ENCODE measurements at places on chromosomes 4 and X.

GRCh38 chr4:36414248-36414647 is 132.8 kb downstream of the DTHD1 start:
- no peak for DNase-seq

DNA sequence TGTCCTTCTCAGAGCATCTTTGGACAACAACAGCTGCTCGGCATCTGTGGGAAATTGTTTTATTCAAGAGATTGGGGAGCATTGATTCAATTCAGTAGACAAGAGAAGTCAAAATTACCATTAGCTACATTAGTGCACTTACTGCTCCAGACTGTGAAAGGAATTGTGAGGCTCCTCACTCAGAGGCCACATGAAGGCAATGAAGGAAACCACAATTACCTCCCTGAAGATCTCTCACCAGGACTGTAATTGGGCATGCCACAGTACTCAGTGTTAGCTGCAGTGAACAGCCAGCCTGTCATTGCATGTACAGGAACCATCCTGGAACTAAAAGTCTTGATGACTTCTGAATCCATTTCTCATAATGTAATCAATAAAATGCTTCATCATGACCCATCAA is 144.8 kb downstream of the PPA2 start:
- no peak for DNase-seq

GRCh38 chrX:816411-816810 is 185.8 kb downstream of the SHOX start:
- no peak for DNase-seq

- DNase-seq: no peak
Measured at GRCh38 chr4:30559481-30559880, 160.7 kb upstream of the PCDH7 start.

- no peak for DNase-seq
Measured at GRCh38 chrX:107227780-107228485, 21.5 kb downstream of the DNAAF6 start.

- no peak for DNase-seq
Measured at GRCh38 chrX:16278927-16279326, 111.6 kb downstream of the MAGEB17 start.

DNA sequence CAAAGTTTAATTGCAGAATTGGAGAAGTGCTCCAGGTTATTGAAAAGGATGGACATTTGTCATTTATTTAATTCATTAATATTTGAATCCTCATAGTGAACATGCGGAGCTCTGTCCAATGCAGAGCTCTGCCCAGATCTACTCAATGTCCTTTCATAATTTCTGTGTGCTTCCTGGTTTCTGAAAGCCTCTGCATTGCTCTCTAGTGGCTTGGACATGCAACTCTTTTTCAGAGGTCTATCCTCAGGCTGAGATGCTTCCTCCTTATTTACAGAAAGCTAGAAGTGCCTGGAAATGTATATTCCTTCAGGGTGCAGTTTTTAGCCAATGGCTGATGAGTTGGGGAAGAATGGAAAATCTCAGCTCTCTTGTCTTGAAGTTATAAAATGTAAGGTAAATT is 786.1 kb upstream of the AADAT start:
- no peak for DNase-seq

GRCh38 chr4:98466868-98467599 is 191.4 kb downstream of the TSPAN5 start:
- DNase-seq: no peak

- DNase-seq: no peak
Measured at GRCh38 chrX:131045726-131046125, 12.4 kb upstream of the ARHGAP36 start.

GRCh38 chrX:112877771-112878173 is 37.1 kb upstream of the AMOT start:
- DNase-seq: no peak

DNA sequence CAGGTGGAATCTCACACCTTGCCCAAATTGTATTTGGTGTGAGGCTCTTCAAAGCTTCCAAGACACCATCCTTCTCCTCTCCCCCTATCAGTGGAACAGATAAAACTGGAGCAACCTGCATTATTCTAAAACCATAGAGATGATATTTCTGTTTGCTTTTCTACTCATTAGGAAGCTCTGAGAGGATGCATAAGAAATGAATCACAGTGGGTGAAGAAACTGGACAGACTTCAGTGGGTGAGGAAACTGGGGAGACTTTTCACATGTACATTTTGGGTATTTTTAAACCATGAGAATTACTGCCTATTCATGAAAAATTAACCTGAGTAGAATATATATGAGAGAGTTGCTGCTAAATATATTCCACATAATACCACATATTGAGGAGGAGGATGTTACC is 16.4 kb downstream of the HAND2 start:
- DNase-seq: no peak

DNA sequence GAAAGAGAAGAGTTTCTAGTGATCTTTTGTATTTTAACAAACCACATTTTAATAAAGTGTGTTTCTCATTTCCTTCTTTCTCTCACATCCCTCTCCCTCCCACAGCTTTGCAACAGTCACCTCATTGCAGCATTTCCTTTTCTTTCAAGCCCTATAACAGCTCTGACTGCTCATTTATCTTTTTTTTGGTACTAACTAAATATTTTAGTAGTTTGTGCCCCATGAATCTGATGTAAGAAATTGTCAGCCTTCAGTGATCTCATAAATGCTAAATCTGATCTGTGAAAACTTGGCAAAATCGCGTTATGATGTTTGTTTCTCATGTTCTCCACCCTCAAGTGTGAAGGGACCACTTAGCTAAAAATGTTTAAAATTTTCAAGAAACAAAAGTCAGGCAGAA is 258.5 kb upstream of the SLIT2 start:
- DNase-seq: no peak

- no peak for DNase-seq
Measured at GRCh38 chrX:106802063-106802387, 448 bp upstream of the TBC1D8B start.

DNA sequence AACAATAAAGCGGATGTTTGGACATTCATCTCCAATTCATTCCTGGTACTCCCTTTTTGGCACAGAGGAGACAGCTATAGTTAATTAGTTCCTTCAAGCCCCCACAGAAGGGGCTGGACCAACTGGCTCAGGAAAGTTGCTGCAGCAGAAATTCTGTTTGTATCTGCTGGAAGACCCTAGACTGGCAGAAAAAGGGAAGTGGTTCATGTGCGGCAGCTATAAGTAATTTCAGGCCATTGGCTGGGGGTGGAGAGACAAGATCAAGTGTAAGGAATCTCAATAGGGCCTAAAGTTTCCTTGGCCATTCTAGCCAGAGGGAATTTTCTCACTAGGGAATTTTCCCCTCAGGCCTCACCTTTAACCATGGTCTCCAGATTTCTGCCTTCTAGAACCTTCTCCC is 89.9 kb upstream of the DHX15 start:
- DNase-seq: no peak

- DNase-seq: no peak
Measured at GRCh38 chrX:41720125-41720779, 3.7 kb upstream of the GPR82 start.

DNA sequence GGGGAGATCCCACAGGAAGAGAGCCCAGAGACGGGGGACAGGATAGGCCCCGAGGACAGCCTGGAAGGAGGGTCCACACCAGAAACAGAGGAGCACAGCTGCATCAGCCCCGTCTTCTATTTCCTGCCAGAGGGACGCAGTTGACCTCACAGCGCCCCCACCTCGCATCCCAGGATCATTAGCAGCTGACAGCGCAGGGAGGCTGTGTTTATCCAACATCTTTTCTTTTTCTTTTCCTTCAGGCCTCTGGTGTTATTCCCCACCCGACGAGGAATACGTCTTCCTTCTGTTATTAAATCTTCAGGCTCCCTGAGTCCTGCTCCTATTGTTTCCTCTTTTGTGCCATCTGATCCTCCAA is 75.4 kb downstream of the DCHS2 start:
- DNase-seq: no peak

DNA sequence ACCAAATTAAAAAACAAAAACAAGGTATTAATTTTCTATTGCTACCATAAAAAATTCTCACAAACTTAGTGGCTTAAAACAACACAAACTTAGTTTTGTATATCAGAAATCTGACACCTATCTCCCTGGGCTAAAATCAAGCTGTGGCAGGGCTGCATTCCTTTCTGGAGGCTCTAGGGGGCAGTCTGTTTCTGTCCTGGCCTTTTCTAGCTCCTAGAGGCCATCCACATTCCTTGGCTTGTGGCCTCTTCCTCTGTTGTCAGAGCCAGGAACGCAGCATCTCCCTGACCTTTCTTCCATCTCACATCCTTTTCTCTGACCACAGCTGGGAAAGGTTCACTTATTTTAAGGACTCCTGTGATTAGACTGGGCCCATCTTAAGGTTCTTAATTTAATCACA is 38.9 kb upstream of the TLR2 start:
- DNase-seq: no peak

DNA sequence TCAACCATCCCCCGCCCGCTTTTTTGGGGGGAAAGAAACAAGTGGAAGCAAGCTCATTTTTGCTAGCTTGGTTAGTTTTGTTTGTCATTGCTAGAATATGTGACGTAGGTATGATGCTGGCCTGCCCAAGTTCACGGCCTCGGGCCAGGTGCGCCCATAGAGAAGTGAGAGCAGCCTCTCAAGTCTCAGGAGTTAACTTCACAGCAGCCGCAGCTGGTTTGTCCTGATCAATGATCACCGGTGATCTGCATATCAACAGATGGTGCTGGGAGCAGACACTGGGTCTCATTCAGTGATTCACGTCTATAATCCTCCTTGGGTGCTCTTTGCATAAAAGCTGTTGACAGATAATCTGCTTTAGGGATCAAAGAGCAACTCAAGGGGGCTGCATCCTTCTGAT is 50.1 kb downstream of the ENPP6 start:
- no peak for DNase-seq

- DNase-seq: no peak
Measured at GRCh38 chr4:130814896-130815295, 1718.9 kb downstream of the C4orf33 start.

- DNase-seq: no peak
Measured at GRCh38 chr4:17619416-17620105, 5.1 kb downstream of the MED28 start.

GRCh38 chr4:84498935-84499623 is at the start of gene NKX6-1:
NKX6-1 (minus strand) TSS chr4:84499292; CDS start chr4:84498228, 1,064 bp downstream.
- peak; percentile 9 for DNase-seq

- no peak for DNase-seq
Measured at GRCh38 chr4:53012738-53013137, 150.6 kb downstream of the RASL11B start.

- no peak for DNase-seq
Measured at GRCh38 chrX:139691493-139691842, 16.5 kb downstream of the MCF2 start.

DNA sequence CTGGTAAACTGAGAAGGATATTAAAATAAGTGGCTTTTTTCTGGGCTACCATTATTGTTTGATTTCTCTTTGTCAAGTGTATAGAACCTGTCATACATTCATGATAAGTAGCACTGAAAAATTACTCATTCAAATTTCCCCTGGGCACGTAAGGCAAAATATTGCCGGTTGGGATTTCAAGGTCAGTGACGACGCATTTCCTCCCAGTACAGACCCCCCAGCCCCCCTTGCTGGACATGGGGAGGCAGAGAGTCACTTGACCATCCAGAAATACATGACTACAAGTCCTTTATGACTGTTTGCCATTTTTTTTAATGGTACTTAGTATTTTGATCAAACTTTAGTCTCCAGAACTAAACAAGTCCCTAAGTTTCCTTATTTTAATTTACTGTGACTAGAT is 6.8 kb upstream of the MND1 start:
- no peak for DNase-seq

- no peak for DNase-seq
Measured at GRCh38 chr4:187179086-187180058, 455.7 kb upstream of the FAT1 start.

- no peak for DNase-seq
Measured at GRCh38 chr4:181161669-181162068, 1081.5 kb upstream of the TENM3 start.

GRCh38 chrX:19194285-19195242 is 72.3 kb upstream of the ADGRG2 start:
- no peak for DNase-seq

DNA sequence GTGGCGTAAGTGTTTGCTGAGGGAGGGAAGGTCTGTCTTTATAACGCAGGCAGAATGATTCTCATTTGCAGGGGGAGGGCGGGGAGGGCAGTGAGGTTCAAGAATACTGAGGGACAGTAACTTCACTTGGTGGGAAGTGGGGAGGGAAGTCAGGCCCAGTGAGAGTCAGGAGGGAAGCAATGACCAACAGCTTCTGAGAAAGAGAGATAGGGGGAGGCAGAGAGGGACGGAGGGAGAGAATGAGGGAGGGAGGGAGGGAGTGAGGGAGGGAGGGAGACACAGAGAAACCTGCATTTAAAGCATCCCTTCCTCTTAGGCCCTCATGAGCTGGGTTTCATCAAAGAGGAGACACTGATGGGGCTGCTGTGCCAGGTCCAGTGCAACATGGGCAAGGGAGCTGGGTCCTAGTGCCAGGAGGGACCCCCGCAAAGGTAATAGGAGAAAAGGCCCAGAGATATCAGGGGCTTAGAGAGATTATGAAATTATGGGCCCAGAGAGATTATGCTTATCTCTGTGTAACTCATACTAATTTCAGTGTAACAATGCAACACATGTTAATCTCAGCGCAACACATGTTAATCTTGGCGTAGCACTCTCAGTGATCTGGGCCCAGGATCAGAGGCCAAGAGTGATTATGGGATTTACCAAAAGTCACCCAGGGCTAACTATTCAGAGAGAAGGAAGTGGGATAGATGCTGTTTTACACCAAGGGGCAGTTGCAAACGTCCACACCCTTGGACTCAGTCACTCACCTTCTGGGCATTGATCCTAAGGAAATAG is 112.1 kb downstream of the DRD5 start:
- no peak for DNase-seq

DNA sequence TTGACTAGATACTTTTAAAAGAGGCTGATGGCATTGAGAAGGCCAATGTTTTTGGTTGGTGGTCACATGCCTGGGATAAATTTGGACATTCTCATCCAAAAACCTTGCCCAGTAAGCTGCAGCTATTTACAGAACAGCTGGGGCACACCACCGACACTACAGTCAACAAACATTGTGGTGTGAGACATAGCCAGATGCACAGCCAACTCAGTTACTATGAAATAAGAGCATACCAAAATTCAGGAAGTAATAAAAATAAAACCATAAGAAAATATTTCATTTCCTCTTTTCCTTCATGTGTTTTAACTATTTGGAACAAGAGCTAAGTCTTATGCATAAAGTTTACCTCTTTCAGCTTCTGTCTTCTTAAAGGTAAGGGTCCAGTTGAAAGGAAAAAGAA is 8.8 kb downstream of the PPM1K start:
- no peak for DNase-seq

- no peak for DNase-seq
Measured at GRCh38 chr4:140754918-140755773, 1.0 kb downstream of the TBC1D9 start.

GRCh38 chr4:151540728-151541388 is 131.9 kb downstream of the FHIP1A start:
- DNase-seq: no peak
